Activated naive CD4-positive, alpha-beta T cell treated with anti-CD3 and anti-CD28 coated beads, Interleukin-2, amount 50 U/mL, for 16 hours (primary cell): ENCODE measurements at places on chromosomes 5 and 9.

DNA sequence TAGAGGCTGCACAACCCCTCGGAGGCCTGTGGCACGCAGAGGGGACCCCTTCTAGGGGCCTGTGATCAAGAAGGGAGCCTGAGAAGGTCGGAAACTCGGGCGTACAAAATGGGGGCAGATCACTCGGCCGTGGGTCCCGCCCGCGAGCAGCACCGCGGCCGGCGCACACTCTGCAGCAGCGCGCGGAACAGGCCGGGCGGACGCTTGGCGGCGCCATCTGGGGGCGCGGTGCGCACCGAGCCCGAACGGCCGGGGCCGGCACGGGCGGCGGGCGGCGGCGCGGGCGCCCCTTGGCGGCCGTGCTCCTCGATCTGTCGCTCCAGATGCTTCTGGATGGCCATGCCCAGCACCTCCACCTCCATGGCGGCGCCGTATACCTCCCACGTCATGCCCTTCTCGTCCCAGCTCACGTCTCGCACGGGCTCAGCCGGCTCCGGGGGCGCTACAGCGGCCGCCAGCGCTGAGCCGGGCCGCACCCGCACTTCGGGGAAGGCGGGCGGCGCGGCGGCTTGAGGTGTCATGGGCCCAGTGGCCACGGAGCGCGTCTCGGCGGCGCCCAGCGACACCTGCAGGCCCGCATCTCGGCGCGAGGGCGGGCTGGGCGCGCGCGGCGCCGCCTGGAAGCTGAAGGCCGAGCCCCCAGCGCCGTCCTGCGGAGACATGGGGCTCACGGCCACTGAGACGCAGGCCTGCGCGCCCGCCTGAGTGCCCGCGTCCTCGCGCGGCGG is 13.1 kb downstream of the GPRIN1 start:
- DNase-seq = peak; percentile 70

DNA sequence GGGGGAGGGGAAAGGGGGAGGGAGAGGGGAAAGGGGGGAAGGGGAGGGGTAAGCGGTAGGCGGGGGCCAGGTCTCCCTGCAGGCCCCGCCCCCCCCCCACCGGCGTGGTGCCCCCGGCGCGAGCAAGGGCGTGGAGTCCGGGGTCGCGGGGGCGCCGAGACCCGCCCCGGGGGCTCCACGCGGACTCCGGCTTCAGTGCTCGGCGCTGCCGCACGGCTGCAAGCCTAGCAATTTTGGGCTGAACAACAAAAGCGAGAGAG is 10.8 kb downstream of the C9orf50 start:
- DNase-seq = no peak

DNA sequence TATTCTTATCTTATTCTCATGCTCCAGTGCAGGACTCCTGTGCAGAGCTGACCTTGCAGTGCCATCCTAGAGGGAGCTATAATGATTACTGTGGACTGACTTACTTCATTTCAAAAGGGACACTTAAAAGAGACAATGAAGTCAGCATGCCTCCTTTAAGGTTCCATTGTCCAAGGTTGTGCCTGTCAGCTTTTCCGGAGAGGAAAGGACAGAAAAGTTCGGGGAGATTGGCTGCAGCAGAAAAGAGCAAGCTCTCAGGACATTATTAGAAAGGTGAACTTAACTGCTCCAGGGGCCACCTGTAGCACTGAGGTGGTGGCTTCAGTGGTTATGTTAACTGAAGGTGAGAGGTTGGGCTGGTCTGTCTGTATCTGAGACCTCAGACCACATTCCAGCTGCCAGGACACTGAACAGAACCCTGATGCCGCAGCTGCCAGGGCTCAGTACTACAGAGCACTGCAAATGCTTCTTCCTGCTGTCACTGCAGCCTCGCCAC is 112.9 kb downstream of the ST8SIA4 start:
- no peak for DNase-seq

DNA sequence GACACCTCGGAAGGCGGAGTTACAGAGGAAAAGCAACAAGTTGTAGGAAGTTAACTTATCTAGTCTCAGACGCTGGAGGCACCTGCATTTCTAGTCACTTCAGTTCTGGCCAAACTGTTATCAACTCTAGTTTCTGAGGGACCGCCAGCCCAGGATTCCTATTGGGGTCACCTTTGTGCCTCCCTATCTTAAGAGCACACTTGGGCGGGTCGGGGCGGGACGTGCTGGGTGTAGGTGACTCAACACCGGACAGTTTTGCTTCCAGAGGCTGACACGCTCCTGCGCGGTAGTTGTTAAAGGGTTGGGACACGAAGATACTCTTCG is 679 bp upstream of the KDM4C start:
- DNase-seq = peak; percentile 78

GRCh38 chr5:61438298-61438970 is 106.4 kb downstream of the ZSWIM6 start:
- no peak for DNase-seq

GRCh38 chr5:111774525-111774924 is 17.5 kb upstream of the NREP start:
- DNase-seq = no peak

DNA sequence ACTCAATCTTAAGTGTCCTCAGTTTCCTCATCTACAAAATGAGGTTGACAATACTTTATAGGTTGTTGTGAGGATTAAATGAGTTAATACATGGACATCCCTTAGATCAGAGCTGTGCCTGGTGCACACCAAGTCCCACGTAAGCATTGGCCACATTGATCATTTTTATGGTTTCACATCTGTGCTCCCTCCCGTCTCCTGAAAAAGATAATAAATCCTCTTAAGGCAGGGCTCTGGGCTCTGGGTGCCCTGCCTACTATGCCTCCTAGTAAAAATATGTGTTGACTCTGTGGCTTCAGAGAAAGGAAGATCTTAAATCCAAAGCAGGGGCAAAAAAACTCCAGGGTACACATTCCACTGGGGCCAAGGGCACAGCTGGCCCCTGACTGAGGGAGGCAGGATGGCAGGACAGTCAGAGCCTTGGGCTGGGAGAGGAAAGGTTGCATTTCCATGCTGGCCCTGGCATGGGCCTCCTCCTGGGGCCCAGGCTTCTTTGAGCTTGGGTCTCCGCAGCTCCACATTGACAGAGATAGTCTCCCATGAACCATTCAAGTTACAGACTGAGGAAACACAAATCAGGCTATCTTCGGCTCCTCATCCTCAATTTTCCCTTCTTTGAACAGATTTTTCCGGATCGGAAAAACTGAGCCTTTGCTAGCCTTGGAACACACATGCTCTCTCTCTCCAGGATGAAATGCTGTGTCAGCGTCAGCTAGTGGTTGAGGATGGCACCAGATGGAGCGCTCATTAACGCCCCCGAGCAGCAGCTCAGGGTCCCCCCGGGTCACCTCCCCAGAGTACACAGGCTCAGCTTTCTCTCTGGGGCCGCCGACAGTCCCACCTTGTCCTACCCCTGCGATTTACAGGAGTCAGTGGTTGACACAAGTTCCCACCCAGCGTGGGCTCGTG is 22.4 kb upstream of the KIF12 start:
- DNase-seq = no peak

- no peak for DNase-seq
Measured at GRCh38 chr5:60366489-60366888, 333.5 kb downstream of the DEPDC1B start.

DNA sequence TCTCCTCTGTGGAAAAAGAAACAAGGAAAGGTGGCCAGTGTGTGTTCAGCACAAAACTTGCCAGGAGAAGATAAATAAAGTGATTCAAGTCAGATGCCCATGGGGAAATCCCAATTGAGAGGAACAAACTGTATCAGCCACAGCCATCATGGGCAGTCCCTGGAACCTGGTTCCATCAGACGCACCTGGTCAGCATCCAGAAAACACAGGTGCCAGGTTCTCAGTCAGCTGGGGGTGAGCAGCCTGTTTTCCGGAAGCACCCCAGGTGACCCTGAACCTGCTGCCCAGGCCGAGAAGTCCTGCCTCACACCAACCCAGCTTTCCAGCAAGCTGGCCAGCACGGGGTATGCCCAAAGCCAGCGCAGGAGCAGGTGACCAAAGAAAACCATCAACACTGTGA is 30.5 kb downstream of the PTCH1 start:
- no peak for DNase-seq

DNA sequence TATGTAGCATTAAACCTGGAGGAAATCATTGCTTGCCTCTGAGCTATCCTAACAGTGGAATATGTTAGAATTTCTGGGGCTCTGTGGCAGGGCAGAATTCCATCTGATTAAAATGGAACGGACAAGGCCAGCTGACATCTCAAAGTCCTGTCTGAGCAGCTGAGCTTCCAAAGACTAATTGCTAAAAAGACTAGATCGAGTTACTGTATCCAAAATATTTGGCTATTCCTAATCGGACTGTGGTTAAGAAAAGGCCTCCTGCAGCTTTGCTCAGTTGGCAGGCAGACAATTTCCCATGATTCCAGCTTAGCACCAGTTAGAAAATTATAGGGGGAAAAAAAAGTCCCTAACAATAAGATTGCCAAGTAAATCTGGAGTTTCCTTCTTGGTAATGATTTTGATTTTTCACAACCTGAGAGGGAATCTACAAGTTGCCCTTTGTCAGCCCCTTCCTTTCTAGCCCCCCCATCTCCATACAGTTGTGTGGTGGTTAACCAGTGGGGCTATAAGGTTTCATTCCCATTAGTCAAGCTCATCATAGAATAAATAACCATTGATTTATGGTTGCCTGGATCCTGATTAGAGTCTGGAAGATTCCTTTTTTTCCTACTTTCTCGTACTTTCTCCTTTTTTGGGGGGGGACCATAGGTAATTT is 26.4 kb downstream of the PTGR1 start:
- DNase-seq = no peak

GRCh38 chr5:136215812-136216211 is 22.9 kb upstream of the SMIM32 start:
- no peak for DNase-seq
